Dermis microvascular lymphatic vessel endothelial cell (primary cell): ENCODE measurements at places on chromosomes 5 and 9.
A peak's percentile ranks its signal among the peaks of the same experiment; 100 is the strongest.

GRCh38 chr5:100026606-100027005 is 508.6 kb upstream of the FAM174A start:
- no peak for DNase-seq

DNA sequence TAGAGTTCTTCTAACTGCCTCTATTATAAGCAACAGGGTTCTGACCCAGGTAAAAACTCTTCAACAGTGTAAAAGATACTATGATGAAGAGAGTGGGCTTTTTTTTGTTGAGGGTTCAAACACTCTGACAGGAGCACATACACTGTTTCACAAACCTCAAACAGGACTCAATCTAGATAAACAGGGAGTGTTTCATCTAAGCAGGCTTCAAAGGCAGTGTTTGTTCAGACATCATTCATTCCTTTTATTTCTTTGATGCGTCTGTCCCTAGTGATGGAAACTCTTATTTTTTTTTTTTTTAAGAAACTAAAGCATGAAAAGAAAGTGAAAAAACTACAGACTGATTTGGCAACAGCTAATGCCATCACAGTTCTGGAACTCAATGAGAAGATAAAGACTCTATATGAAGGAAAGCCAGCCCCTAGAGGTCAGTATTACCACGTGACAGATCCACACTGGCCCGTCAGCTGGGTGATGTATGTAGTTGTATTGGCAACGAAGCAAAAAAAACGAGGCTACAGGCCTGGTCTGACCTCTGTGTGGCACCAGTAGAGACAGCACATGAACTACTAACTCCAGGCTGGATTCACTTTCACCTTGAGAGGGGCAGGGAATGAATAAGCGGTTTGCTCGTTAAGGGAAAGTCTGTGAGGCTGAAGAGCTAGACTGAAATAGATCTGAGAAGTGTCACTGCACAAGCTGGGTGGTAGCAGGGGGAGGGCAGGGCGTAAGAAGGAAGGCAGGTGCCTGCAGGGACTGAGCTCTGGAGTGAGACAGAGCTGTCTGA is 172.2 kb downstream of the CCDC192 start:
- DNase-seq, result peak; percentile 82

DNA sequence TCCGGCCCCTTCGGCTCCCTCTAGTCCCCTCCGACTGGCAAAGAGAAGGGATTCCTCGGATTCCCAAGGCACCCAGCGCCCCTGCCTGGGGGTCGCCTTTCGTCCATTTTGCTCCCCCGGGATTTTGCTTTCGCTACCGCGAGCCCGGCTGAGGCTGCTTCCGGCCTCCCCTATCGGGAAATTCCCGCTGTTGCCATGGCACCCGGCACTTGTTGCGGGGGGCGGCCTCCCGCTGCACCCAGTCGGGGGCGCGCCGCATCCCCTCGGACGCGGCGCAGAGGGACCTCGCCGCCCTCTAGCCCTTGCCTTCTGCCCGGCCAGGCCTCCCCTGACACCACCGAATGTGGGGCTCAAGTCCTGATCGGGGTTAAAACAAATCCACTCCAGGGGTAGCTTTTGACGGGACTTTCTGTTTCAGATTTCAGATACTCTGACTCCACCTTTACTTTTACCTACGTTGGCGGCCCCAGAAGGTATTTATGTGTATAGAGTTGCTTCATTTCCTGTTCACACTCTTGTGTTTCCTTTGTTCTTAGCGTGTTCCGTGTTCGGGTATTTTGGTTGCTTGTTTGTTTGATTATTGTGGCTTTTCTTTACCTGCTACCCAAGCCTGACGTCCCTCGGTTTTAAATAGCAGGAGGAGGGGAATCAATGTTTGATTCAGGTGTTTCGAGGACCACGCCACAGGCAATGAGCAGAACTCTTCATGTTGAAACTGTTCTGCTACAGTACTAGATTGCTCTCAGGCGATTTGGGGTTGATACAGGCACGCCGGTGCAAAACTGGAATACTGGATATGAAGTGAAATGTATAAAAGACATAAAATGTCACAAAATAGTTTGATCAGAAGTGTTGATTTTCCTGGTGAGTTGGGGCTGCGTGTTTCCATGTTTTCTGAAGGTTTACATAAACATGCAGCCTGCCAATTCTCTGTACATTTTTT is 1.5 kb downstream of the PARP8 start:
- DNase-seq, result peak; percentile 21

DNA sequence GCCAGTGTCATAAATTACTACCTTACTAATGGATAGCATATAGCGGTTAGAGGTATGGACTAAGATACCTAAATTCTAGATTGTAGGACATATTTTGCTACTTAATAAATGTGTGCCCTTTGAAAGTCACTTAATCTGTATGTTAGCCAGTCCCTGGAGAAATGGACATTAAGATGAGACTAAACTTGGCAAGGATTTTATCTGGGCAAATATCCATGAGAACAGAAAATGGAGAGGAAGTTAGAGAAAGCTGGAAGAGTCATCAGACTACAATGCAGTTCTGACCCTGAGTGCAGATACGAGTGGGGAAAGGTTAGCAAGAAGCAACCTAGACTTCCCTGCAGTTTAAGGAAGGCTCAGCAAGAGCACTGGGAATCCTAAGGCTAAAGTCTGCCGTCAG is 33.0 kb downstream of the TBCA start:
- peak; percentile 57 for DNase-seq

DNA sequence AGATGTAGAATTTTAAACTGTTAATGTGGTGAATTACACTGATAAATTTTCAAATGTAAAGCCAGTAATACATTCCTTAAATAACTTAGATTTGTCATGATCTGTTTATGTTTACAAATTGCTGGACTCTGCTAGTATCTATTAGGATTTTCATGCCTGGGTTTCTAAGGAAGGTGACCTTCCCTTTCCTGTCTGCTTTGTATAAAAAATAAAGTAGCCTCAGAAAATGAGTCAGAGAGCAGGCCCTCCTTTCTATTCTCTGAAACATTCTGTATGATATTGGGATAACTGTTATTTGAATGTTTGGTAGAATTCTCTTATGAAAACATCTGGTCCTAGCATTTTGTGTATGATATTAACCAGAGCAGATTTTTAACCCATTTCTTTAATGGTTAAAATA is 255.3 kb downstream of the SYK start:
- peak; percentile 28 for DNase-seq
